Myometrial cell (primary cell): ENCODE measurements at places on chromosomes 3 and 15. TPM values are rescaled to one million over a fixed set of nuclear protein-coding genes. Genes with fewer than 3 reads are reported as not detected.

PKM gene
- total RNA-seq, result 2,541 and 2,790 TPM in 2 replicates

LPCAT4 gene
- total RNA-seq, result 12.1 and 13.8 TPM in 2 replicates

DPPA2 gene
- total RNA-seq, result not detected in 2 replicates

MYRIP gene
- not detected in 2 replicates for total RNA-seq

NGLY1 gene
- 23.4 and 31.7 TPM in 2 replicates for total RNA-seq

TLR9 gene
- total RNA-seq, result not detected in 2 replicates
